ENCODE measurements at places on chromosomes 7 and 10.
A peak's percentile ranks its signal among the peaks of the same experiment; 100 is the strongest.

- DNase-seq, result no peak
These were observed 5.6 kb upstream of the IFIT2 start for GRCh38 chr10:89296220-89296648.

DNA sequence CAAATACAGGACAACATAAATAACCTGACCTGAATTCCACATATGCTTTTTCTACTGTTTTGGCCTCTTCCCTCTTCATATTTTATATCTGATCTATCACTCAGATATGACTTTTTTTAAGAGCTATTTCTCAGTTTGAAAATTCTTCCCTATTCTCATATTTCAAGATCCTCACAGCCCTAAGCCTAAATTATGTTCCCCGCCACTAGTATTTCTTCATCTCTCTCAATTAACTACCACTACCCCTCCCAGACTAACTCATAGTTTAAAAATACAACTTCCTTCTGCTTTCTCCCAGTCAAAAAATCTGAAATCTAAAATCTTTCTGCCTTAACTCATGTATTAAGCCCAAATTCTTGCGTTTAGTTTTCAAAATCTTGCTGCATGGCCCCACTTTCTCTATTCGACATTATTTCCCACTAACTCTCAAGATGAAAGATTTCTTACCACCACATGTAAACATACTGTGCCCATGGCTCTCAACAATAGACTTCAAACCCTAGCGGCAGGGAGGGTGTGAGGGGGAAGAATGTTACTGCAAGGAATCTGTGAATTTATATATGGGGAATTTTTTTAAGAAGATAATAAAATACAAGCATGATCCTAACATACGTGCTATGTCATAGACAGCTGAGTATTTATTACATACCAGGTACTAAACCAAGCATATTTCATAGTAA, 64.6 kb downstream of the TFEC start:
- no peak for DNase-seq

DNA sequence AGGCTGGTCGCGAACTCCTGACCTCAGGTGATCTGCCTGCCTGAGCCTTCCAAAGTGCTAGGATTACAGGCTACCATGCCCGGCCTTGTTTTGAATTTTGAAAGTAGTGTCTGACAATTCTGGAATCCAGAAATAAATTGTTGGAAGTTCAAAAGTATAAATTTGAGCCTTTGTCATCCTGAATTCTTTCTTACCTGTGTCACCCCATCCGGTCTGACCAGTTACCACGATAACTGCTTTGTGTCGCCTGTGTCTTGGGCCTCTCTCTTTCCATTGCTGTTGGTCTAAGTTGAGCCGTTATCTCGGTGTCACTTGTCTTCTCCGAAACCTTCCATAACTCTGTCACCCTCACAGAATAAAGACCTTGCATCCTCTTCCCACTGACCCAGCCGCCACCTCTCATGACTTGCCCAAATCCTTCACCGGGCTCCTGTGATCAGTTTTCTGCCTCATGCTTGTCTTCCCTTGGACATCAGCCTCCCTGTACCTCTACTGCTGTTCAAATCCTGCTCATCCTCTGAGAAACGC, 18.6 kb downstream of the CUL1 start:
- no peak for DNase-seq

DNA sequence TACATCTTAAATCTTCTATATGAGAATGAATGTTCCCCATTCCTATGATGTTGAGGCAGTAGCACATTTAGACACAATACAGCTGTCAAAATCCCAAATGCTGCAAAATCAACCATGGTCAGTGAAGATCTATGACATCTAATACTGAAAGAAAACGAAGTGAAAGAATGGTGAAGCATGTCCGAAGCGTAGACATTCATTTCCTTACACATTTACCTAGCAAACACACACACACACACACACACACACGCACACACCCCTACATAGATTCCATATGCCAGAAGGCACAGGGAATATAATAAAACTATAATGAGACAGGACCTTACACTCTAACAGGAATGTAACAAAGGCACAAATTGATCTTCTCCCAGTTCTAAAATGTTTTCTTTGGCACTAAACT, 32.5 kb downstream of the CCDC6 start:
- no peak for DNase-seq

DNA sequence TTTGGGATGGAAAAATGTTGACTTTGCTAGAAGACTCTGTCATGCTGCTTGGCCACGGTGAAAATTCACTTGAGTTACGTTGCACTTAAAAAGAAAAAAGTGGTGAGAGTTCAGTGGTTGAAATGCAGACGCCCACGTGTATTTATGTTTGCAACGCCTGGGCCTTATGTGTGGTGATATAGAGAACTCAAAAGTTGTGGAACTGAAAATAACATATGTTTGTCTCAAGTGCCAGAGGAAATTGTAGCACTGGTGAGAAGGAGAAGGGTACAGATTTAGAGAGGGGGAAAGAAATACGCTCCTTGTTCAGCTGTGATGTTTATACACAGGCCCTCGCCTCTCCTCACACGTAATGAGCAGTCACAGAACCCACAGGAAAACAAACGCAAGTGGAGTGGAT, 73.6 kb downstream of the EMX2 start:
- no peak for DNase-seq

- DNase-seq, result no peak
These were observed 51.4 kb upstream of the APBB1IP start for GRCh38 chr10:26386781-26387180.

- DNase-seq, result peak; percentile 62
These were observed 563 bp upstream of the JMJD1C start for GRCh38 chr10:63466144-63466935.

DNA sequence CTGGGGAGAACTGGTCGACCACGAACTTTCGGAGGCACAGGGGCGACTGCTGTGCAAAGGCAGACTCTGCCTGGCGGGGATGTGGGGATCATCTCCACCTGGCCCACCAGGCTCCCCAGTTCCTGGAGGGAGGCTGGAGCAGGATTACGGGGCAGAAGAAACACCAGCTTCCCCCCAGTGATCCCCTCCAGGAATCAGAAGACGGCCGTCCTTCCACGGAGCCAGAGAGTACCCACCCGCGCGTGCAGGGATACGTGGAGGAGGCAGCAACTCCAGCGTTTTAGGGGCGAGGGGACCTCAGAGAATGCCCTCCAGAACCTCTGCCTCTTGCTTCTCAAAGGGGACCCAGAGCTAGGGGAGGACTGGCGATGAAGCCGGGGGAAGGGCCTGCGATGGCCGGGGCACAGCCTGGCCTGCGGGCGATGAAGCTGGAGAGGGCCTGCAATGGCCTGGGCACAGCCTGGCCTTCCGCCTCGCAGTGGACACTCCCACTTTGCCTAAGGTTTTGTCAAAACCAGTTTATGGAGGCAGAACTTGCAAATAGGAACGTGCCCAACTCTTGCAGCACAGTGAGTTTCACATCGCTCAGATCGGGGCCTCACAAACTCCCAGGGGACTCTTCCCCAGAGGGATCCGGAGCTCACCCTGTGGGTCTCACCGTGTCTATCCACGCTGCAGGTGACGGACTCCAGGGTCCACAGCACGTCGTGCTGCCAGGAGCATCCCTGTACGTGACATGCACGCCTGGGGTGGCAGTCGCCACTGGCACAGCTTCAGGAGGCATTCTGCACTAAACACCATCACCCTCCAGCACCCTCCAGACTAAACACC, 77.9 kb upstream of the PDGFA start:
- DNase-seq, result no peak

DNA sequence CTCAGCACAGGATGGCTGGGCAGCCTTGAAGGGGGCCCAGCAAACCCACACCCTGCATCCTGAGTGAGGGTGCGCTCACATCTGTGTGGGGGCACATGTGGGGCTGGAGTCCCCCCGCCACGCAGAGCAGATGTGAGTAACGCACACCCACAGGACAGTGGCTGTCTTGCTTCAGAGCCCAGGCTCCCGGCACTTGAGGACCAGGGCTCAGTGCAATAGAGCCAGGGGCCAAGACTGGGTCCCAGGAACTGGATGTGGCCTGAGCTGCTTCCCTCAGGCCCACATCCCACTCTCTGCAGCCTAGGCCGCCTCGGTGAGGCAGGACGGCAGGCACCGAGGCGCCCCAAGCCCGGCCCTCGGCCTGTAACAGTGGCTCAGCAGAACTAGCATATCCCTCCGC, 159.9 kb downstream of the MAD1L1 start:
- no peak for DNase-seq

DNA sequence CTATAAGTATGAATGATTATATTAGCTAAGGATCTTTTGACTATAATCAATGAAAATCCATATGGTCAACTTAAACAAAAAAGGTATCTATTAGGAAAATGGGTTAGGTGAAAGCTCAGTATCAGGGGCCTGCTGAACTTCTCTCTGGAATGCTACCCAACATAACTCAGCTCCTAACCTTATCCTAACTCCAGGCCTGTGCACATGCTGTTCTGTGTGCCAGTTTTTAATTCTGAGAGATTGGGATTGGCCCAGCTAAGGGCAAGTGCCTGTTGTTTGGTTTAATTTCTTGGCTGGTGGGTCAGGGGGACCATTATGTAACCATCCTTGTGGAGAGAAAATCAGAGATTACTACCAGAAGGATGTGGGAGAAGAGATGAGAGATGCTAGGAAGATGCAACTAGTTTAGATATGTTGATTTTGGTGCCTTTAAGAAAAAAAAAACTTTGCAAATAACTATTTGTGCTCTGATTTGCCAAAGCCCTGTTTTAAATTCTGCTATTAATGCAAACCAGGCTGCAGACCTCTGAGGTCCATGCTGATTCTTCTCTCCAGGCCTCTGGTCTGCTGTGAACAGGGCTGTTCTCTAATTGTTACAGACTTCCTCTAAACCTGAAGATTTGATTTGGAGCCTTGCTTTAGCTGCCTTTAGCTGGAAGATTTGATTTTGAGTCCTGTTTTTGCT, 23.9 kb upstream of the HDAC9 start:
- no peak for DNase-seq

DNA sequence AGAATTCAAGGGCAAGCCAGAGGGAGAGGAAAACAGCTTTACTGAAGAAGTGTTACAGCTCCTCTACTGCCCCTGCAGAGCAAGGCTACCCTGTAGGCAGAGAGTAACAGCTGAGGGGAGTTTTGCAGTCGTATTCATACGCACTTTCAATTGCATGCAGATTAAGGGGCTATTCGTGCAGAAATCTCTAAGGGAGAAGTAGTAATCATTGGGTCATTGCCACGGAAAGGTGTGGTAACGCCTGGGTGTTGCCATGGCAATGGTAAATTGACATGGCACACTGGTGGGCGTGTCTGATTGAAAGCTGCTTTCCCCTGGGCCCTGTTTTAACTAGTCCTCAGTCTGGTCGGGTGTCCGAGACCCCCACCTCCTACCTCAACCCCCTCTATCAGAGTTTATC, 227.2 kb downstream of the NSUN6 start:
- no peak for DNase-seq

- no peak for DNase-seq
These were observed 161.7 kb upstream of the LYZL2 start for GRCh38 chr10:30791197-30791611.

DNA sequence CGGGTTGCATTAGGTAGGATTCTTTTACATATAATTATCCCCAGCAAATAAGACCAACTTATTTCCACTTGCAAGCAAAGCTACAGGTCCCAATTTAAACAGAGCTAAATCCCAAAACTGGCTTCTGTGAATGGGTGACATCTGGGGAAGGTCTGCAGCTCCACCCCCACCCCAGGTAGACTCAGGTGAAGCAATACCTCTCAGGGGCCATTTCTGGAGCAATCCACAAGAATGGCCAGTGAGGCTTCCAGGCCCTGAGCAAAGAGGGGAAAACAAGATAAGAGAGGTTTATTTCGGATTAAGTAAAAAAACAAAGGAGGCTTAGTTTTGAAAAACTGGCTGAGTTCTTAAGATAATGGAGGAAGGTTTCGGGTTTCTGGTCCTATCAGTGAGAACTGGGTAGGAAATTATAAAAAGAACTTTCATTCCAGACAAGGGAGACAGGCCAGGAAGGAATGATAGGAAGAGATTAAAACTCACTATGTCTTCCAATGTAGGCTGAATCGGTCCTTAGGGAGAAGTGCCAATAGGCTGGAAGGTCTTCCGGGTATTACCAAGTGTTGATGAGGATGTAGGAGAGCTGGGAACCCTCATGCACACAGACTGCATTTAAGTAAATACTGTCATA, 25.4 kb downstream of the SH3PXD2A start:
- no peak for DNase-seq

GRCh38 chr7:72163271-72163670, 248.9 kb downstream of the CALN1 start:
- DNase-seq, result no peak

DNA sequence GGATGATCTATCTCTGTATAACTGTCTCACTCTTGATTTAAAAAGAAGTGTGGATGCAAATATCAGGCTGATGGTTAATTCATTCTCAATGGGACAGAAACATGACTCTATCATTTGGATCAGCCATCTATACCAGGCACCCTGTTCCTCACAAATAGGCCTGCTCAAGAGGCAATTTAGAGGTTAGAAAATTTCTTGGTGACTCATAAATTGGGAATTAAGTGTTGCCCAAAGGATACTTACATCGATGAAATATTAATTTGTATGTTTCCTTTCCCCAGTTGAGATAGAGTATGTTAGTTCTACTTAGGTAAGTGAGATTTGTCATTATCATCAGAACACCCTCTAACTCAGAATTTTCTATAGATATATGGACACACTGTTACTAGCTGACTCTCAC, 57.7 kb downstream of the PRSS58 start:
- no peak for DNase-seq

GRCh38 chr7:25424113-25424512, 195.8 kb upstream of the NPVF start:
- DNase-seq, result no peak

GRCh38 chr10:81874875-81875466, at the start of gene NRG3:
Gene NRG3 (plus strand): TSS chr10:81875194.
- peak; percentile 26 for DNase-seq

DNA sequence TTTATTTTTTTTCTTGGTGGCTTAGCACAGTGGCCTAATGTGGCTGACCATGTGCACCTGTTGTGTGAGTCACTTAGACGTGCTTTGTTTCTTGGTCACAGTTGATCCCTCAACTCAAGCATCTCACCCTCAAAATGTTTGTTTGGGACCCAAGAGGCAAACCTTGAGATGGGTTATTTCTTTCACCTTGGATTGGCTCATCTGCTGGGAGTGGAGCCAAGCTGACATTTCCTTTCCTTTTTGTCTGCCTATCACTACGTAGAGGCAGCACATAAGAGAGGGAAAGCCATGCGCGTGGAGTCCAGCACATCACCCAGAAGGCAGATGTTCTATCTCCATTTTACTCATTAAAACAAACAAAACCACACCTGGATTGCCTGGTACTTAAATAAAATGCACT, 6.4 kb upstream of the PRKCQ start:
- no peak for DNase-seq

GRCh38 chr7:146772601-146773000, 656.0 kb downstream of the CNTNAP2 start:
- DNase-seq, result peak; percentile 24

DNA sequence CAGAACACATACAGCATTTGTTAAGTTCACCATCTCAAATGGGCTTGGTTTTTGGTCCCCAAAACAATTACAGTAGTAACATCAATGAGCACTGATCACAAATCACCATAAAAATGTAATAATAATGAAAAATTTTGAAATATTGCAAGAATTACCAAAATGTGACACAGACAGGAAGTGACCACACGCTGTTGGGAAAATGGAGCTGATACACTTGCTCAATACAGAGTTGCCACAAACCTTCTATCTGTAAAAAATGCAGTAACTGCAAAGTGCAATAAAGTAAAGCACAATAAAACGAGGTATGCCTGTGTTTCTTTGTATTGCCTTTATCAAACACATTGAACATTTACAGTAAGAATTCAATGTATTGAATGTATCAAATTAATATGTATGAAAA, 262.7 kb downstream of the CTNNA3 start:
- DNase-seq, result no peak
